ENCODE measurements at places on chromosomes 11 and 22.

GRCh38 chr11:9847636-9848035 is 183.8 kb downstream of the SWAP70 start:
- DNase-seq, result no peak

GRCh38 chr11:10414181-10414580 is 40.9 kb upstream of the AMPD3 start:
- no peak for DNase-seq

GRCh38 chr11:133065847-133066485 is 466.3 kb downstream of the OPCML start:
- no peak for DNase-seq

- peak; percentile 80 for DNase-seq
Observed at GRCh38 chr11:20303391-20303965, 60.0 kb upstream of the HTATIP2 start.

DNA sequence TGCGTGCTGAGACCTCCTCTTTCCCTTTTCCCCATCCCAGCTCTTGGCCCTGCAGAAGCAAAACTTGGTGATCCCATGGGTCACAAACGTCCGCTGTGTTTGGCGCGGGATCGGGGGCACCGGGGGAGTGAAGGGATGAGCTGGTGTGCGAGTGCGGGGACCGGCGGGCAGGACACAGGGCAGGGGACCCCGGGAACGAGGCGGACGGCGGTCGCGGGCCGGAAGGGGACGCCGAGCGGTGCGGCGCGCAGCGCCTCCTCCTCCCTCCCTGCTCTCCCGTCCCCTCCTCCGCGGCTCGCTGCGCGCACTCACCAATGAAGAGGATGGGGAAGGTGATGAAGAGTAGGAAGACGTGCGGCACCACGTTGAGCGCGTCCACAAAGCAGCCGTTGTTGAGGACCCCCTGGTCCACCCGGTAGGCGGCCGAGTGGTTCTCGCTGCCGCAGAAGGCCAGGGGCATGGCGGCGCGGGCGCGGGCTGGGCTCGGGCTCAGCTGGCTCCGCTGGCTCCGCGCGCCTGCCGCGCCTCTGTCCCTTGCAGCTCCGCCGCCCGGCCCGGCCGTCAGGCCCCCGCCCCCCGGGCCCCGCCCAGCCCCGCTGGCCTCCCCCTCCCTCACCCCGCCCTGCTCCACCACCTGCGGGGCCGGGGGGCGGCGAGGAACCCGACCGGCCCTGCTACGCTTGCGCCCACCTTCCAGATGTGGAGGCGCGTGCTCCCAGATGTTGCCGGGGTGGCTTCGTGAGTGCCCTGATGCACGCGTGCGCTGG is at the start of gene ABCC8:
TSS of gene ABCC8 (minus strand) at position 529 of the 767 bp plus-strand sequence. CDS start at position 460, 69 bp downstream.
- no peak for DNase-seq

DNA sequence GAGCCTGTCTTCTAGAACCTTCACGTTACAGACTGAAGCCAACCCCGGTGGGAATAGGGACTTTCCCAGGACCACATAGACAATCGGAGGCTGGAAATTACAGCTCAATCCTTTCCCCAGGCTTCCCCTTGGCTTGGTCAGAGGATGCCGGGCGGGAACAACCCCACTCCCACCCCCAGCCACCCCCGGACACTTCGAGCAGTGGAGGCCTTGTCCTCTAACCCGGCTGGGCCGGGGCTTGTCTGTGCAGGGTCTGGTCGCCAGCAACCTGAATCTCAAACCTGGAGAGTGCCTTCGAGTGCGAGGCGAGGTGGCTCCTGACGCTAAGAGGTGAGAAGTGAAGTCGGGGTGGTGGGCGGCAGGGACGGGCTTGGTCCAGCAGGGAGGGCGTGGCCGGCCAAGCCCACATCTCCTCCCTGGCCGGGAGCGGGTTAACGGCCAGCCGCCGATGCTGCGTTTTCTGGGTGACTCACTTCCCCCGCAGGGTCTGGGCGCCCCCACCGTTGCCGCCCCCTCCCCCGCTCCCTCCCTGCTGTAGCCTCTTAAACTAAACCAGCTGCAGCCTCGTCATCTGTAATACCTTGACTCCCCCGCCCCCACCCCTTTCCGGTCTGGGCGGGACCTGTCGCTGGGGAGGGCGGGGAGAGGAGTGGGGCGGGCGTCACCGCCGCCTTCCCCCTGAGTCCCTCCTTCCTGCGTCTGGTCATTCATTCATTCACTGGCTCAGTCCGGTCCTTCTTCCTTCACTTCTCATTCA is 1.5 kb downstream of the LGALS1 start:
- DNase-seq, result no peak

GRCh38 chr11:132643239-132643638 is 889.1 kb downstream of the OPCML start:
- no peak for DNase-seq

GRCh38 chr11:45209891-45210699 is 63.7 kb downstream of the PRDM11 start:
- DNase-seq, result no peak

- no peak for DNase-seq
Observed at GRCh38 chr11:134864233-134864967, 452.4 kb upstream of the B3GAT1 start.

- no peak for DNase-seq
Observed at GRCh38 chr11:110121204-110121603, 28.0 kb downstream of the ZC3H12C start.

- no peak for DNase-seq
Observed at GRCh38 chr11:134853992-134854991, 442.2 kb upstream of the B3GAT1 start.

DNA sequence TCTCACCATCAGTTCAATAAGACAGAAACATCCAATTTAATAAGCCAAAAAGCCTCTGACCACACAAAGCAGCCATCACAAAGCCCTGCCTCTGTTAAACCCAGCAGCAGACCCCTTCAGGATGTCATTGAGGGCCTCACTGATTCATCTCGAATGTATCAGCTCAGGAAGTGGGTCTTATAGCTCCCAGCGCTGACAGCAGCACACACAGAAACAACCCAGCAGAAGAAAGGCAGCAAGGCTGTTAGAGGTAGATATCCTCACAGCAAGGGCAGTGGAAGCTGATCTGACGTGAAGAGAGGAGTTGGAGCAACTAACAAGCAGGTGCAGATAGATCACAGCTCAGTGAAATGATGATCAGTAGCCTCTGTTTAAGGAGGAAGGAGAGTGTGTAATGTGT is 86.2 kb upstream of the NCAM1 start:
- DNase-seq, result no peak
